Left colon (tissue), 2 donors: ENCODE measurements at places on chromosomes 7 and 10.

GRCh38 chr7:112833082-112833481 lies 42.9 kb upstream of the TMEM168 start:
- DNase-seq: no peak

- DNase-seq: no peak
Measured at GRCh38 chr10:78578929-78579328, 489.8 kb upstream of the ZMIZ1 start.

- no peak for DNase-seq
Measured at GRCh38 chr10:99346247-99346646, 17.1 kb downstream of the CNNM1 start.

DNA sequence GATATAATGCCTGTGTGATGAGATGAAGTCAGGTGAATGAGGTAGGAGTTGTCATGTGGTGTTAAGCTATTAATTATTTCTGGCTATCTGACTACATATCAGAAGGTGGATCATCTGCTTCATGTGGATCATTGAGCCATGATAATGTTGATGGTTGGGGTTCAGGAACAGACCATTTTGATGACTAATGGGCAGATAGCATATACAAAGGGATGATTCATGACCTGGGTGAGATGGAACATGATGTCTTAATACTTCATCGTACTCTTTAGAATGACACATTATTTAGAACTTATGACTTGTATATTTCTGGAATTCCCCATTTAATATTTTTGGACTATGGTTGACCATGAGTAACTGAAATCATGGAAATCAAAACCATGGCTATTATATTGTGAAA lies 155.1 kb downstream of the OR13A1 start:
- DNase-seq: no peak

GRCh38 chr7:157612009-157612663 lies 275.3 kb downstream of the DNAJB6 start:
- no peak for DNase-seq

GRCh38 chr10:131050162-131050766 lies 261.3 kb downstream of the TCERG1L start:
- no peak for DNase-seq

DNA sequence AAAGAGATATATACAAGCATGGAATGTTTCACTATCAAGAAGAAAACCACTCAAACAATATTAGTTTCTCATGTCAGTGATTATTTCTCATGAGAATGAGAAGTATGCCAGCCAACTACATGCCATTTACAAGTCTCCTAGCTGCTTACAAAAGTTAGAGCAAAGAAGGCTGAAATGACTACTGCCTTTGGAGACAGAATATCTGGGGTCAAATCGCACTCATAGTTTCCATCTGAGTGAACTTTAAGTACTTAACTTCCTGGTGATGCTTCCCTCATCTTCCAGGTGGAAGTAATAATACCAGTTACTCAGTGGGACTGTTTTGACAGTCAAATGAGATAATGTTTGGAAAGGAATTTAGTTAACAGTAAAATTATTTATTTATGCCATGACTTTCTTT lies 42.0 kb upstream of the RHOBTB1 start:
- DNase-seq: no peak

GRCh38 chr7:90007001-90007654 lies 147.1 kb upstream of the STEAP1 start:
- peak; percentile 53 for DNase-seq

GRCh38 chr7:19900118-19900517 lies 126.7 kb upstream of the TMEM196 start:
- DNase-seq: no peak

- no peak for DNase-seq
Measured at GRCh38 chr7:6533893-6534495, 17.3 kb downstream of the GRID2IP start.

GRCh38 chr7:143372070-143372469 lies 9.1 kb upstream of the ZYX start:
- peak; percentile 88 for DNase-seq

- DNase-seq: no peak
Measured at GRCh38 chr10:97129666-97130065, 56.1 kb downstream of the SLIT1 start.

DNA sequence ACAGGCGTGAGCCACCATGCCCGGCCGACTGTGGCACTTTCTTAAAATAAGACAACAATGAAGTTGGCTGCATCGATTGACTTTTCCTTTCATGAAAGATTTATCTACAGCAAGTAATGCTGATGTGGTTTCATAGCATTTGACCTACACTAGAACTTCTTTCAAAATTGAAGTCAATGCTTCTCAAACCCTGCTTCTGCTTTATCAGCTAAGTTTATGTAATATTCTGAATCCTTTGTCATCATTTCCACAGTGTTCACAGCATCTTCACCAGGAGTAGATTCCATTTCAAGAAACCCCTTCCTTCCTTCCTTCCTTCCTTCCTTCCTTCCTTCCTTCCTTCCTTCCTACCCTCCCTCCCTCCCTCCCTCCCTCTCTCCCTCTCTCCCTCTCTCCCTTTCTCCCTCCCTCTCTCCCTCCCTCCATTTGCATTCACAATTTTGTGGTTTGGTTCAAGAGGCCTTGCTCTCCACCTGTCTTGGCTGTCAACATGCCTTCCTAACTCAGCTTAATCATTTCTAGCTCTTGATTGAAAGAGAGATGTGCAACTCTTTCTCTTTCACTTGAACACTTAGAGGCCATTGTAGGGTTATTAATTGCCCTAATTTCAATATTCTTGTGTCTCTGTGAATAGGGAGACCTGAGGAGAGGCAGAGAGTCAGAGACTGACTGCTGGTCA lies 52.1 kb downstream of the HDAC9 start:
- DNase-seq: no peak

- DNase-seq: no peak
Measured at GRCh38 chr10:59942556-59942955, 36.2 kb upstream of the CCDC6 start.

DNA sequence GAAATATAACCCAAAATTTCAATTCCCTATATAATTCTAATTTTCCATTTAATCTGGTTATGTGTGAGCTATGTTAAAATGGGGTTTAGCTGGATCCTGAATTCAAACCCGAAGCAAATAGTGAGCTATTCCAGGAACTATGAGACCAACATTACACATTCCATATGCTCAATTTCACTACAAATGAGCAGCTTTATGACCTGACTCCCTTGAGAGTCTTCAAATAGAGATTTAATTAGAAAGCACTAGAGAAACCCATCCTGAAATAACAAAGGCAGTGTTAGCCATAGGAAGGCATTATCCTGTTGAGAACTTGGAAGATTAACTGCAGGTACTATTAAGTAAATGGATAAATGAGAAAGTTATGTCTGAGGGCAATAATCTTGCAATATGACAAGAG lies 890.0 kb downstream of the GRM8 start:
- DNase-seq: no peak

GRCh38 chr10:31635415-31636065 lies 293.1 kb downstream of the ARHGAP12 start:
- DNase-seq: no peak

- DNase-seq: peak; percentile 84
Measured at GRCh38 chr10:47311193-47311931, 10.9 kb upstream of the GDF2 start.

- DNase-seq: peak; percentile 16
Measured at GRCh38 chr7:85765698-85766298, 578.9 kb upstream of the SEMA3D start.

- no peak for DNase-seq
Measured at GRCh38 chr7:115478426-115478825, 552.1 kb downstream of the TFEC start.
